CD4-positive, alpha-beta T cell treated with Interleukin-6 for 4 hours (primary cell): ENCODE measurements at places on chromosomes 7 and 10.

DNA sequence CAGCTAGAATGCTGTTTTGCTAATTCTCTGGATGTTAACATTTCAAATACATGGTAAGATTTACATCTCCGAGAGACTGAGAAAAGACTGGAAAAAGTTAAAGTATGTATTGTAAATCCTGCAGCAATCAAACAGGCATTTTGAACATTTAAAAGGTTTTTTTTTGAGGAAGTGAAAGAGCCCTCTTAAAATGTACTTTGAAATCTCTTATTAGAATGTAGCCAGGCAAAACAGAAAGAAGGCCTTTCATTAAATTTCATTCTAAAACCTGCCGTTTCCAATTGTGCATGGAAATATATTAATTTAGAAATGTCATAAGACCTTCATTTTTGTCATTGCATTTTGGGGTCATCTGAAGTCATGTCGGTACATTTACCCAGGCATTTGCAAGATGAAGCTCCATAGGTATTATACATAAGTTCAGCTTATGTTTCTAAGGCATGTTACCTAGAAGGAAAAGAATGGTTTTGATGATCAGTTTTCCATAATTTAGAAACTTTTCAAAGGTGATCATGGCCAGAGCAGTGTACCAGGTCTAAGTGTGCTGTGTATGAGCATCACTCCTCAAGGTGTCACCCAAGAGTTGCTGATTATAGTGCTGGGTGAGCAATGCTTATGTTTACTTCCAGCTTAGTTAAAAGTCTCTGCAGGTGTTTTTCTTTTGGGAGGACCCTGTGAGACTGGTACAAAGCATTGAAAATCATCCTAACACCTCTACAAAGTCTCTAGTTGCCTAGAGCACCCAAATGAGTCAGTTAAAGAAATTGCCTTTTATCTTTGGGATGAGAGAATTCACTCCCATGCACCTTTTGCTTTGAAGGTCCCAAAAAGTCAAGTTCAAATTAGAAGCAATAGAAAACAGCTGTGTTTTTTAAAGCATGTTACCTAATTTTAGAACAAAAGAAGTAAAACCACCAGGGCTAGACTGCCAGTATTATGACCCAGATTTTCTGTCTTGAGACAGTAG, 7.1 kb downstream of the ZNF736 start:
- no peak for DNase-seq

- peak; percentile 91 for DNase-seq
Observed at GRCh38 chr7:5396999-5397663, 26.5 kb downstream of the TNRC18 start.

DNA sequence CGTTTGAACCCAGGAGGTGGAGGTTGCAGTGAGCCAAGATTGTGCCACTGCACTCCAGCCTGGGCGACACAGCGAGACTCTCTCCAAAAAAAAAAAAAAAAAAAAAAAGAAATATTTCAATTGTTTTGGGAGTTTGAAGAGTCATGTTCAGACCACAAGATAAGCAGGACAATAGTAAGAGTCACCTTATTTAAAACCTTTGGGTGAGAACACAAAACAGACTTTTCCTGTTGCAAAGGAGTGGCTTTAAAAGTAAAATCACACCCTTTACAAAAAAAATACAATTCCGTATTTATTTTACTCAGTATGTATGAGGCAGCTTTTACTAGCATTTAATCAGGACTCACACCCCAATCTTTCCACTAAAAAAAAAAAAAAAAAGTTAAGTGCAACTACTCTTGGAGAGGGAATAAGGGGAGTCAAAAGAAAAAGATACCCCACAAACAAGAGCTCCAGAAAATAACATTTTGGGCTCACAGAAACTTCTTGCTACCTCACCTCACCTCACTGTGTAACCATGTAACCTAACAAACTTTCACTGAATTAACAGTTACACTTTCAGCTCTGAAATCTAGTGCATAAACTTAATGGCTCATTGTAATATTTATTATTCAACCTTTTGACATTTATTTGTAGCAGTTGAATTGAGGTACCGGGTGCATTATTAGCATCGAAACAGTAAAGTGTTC, 11.2 kb downstream of the SKIDA1 start:
- no peak for DNase-seq

GRCh38 chr7:98322331-98323270, 41.1 kb downstream of the BRI3 start:
- DNase-seq = no peak

GRCh38 chr10:79073784-79074432, 5.1 kb downstream of the ZMIZ1 start:
- no peak for DNase-seq

GRCh38 chr7:22250390-22250789, 106.6 kb downstream of the RAPGEF5 start:
- DNase-seq = no peak

GRCh38 chr7:159078193-159078910, 66.3 kb downstream of the VIPR2 start:
- DNase-seq = no peak

- DNase-seq = no peak
Observed at GRCh38 chr10:47452495-47453140, 31.3 kb downstream of the ANXA8 start.

DNA sequence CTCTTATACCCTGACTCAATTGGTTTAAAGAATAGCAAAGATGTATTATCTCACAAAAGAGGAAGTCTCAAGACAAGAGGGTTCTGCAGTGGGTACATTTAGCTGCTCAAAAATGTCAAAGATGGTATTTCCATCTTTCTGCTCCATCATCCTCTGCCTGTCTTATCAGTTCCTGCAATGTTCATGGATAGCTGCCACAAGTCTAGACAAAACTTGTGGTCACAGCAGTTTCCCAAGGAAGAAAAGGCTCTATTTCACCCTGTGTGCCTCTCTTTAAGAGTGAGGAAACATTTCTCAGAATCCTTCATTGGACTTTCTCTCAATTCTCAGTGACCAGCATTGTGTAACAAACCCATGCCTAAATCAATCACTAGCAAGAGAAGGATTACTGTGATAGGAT, 634.2 kb upstream of the AUTS2 start:
- no peak for DNase-seq

- no peak for DNase-seq
Observed at GRCh38 chr10:127203067-127203466, 6.7 kb upstream of the INSYN2A start.

- DNase-seq = peak; percentile 18
Observed at GRCh38 chr7:142616121-142616643, 133.1 kb upstream of the PRSS1 start.

DNA sequence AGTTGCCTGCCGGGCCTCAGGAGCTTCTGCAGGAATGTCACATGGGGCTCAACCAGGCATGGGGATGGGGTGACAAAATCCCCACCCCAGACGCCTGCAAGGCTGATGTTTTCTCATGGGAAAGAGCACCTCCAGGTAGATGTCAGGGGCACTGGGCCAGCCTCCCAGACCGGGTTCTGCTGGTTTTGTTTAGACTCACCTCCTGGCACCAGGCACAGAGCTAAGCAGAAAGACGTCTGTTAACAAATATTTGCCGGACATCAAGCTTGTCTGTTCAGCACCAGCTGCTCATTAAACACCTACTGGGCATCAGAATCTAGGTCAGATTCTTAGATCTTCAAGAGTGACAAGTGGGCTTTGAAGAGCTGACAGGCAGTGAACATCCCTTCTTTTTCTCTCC, 34.9 kb upstream of the TCERG1L start:
- DNase-seq = no peak

DNA sequence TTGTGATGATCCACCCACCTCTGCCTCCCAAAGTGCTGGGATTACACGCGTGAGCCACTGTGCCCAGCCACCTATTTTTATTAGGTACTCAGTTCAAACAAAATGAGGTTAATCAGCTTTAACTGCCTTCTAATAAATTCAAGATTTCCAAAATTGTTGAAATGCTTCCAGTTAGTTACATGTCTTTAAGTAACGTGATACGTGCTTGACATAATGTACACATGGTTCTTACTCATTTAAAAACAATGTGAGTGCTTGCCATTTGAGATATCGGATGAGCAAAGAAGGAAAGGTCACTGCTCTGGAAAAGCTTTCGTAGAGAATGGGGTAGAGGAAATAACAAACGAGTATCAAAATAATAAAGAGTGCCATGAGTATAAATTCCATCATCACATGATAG, 83.6 kb downstream of the KMT2E start:
- DNase-seq = no peak

DNA sequence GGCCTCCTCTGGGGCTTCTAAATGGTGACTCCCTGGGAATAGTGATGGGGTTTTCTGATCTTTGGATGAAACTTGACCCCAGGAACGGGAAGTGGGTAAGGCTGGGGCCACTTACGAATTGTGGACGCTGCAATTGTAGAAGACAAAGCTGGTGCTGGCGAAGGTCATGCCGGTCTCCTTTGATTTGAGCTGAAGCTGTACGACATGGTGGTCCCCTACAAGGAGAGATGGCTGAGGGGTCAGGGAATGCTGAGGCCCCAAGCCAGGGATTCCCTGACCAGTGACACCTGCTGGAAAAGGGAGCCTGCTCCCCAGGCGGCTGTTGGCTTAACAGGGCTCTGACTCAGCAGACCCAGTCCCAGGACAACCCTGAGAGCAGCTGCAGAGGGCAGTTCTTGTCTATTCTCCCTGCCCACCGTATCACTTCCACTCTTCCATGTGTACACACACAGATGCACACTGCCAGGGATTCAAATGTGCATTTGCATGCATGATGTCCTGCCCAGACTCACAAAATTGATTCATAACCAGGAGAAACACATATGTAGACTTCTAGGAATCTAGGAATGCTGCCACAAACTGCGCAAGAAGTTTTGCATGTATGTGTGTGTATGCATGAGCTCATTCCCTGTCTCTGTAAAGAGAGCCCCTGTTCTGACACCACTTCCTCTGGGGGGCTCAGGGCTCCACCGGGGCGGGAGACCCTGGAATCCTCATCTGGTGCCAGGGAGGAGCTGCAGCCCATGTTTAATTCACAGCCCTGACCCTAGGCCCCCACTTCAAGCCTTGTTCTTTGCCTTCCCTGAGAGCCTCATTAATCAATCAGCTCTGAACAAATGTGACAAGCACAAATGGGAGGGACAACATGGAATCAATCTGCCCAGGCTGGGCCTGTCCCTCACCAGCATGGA, 350.0 kb downstream of the PLXNA4 start:
- no peak for DNase-seq
